ENCODE measurements at places on chromosomes 4 and X.

- DNase-seq: no peak
Observed at GRCh38 chr4:146453181-146453807, 68.4 kb downstream of the SLC10A7 start.

DNA sequence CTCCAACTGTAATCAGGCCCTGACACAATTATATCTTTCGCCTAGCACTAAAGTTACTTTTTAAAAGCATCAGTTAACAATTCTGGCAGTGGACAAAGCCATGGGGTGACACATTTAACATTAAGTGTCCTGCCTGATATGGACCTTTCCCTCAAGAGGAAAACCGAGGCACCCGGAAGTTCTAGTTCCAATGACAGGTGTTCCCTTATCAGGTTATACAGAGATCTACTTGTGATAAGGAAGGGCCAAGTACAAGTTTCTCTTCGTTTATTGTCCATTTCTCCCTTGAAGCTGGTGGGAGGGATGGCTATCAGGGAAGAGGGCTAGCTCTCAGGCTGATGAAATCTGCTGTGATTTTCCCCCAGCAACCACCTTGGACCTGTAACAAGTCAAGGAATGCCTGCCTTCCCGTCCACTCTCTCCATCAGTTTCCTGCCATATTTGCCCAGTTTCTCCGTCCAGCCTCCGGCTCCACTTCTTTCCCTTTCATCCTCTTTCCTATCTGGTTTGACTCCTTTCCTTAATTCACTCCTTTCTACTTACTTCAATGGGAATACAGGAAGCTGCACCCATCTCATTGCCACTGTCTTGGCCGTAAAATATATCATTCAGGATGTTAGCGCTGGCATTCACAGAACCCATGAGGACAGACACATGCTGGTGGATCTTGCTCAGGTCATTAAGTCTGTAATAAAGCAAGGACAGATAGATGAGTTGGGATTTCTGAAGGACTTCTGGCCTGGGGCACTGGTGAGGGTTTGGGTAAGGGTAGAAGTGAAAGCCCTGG, 95.0 kb downstream of the DGKK start:
- DNase-seq: no peak

- DNase-seq: no peak
Observed at GRCh38 chr4:131052646-131053045, 1956.7 kb downstream of the C4orf33 start.

DNA sequence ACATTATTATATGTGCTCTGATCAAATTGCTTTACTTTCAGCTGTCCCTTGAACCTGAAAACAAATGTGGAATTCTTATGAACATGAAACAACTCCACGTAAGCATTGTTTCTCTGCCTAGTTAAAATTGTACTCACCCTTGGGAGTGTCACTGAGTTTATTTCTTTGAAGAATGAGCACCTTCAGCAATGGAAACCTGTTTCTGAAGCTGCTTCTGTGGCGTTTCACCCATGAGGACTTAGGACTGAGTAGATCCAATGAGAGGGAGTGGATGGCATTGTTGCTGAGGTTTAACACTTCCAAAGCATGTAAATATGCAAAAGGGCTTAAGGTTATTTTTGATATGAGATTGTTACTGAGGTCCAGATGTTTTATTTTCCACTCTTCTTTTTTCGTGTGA, 3.2 kb downstream of the LRRC66 start:
- no peak for DNase-seq

GRCh38 chr4:148563684-148564083, 121.5 kb upstream of the NR3C2 start:
- DNase-seq: no peak

DNA sequence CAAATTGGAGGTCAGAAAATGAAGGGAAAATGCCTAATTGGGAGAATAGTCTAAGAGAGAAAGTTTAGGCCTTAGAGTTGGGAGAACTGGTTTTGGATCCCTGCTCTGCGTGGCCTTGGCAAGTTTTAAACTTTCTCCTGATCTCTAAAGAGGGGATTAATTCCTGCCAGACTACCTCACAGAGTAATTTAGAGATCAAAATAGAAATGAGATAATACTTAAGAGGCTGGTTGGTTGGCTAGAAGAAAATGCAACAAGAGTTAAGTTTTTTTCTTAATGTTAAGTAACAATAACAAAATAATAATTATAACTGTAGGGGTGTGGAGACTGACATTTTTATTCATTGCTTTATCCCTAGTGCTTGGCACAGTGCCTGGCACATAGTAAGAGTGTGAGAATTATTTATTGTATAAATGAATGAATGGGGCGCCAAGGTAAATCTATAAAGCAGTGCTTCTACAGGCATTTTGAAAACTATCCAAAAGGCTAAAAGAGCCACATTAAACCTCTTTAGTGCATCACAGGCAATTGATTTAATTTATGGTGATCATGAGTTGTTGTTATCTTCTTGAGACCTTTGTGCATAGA, 160.5 kb downstream of the RASL11B start:
- no peak for DNase-seq

DNA sequence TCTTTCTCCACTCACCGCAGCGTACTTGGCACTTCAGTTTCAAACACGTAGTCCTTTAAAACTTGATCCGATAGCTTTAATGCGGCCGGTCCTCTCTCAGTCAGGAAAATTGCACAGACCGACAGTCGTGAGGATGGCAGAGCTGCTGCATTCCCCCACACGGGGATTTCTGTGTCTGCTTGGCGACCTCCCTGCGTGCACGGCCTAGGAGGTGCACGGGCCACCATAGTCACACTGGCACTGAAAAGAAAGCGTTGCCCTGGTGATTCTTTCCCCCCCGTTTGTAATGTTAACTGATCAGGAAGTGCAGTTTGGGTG, 10.3 kb downstream of the AKAP17A start:
- DNase-seq: no peak

- no peak for DNase-seq
Observed at GRCh38 chr4:150938873-150939499, 76.1 kb downstream of the LRBA start.

DNA sequence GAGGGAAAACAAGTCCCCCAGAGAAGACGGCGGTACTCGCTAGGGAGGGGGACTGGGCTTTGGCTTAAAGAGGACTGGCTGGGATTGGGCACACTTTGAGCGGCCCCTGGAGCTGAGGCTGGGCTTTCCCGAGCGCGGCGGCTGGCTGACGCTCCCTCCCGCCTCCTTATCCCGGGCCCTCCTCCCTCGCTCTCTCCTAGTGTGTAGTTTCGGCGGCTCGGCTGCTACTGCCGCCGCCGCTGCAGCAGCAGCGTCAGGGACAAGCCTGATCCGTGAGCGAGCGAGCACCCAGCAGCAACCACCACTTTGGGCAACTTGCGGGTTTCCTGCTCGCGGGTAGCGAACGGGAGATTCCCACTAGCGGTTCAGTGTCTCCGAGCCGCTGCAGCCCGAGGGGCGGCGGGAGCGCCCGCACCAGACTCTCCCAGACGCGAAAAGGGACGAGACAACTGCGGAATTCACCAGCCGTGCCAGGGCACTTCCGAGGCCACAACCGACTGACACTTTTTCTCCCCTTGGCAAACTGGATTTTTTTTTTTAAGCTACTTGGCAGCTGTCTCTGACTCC, 632 bp upstream of the PCDH7 start:
- DNase-seq: no peak

- no peak for DNase-seq
Observed at GRCh38 chr4:2412534-2412884, 5.9 kb downstream of the ZFYVE28 start.

- no peak for DNase-seq
Observed at GRCh38 chrX:5220421-5220820, 1008.2 kb downstream of the NLGN4X start.

- DNase-seq: no peak
Observed at GRCh38 chrX:120311727-120312063, 434 bp upstream of the TMEM255A start.

DNA sequence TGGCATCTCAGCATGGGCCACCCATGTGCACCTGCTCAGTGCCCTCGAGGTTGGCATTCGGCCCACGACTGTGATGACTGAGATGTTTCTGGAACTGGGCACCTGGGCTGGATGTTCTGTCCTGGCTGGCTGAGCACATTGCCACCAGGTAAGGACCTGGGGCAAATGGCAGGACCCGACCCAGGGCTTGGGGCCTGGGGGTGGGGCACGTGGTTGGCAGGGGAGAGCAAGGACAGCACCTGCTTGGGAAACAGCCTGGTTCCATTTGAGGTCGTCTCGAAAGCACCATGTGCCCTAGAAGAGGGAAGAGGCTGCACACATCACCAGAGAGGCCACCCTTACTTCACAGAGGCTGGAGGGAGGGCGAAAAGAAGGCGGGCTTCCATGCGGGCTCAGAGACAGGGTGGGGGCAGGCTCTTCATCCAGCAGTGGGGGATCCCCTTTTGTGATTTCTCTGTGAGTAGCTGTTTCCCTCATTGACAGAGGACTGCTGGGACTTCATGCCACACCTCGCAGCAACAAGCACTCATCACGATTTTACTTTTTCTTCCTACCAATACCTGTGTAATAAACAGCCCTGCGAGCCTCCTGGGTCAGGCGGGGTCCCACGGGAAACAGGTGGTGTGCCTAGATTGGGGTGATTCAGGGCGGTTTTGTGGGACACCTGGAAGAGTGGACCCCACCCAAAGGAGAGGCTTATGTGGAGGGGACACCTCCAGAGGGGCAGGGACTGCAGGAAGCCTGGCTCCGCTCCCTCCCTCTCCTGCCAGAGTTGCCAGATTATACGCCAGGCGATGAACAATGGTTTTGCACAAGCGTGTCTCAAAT, 12.0 kb downstream of the TMEM187 start:
- no peak for DNase-seq

DNA sequence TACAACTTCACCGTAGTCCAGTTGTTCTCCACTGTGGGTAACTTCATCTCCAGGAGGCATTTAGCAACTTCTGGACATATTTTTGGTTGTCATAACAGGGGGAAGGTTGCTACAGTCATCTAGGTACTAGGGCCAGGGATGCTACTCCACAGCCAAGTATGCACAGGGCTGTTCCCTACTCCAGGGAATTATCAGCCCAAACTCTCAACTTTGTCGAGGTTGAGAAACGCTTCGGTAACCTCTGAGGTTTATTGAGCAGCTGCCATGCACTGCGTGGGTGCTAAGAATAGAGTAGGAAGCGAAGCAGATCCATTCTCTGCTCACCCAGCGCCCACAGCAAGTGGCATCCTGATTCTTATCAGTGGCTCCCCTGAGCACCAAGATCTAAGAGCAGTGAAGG, 8.2 kb downstream of the FGFBP1 start:
- DNase-seq: no peak

DNA sequence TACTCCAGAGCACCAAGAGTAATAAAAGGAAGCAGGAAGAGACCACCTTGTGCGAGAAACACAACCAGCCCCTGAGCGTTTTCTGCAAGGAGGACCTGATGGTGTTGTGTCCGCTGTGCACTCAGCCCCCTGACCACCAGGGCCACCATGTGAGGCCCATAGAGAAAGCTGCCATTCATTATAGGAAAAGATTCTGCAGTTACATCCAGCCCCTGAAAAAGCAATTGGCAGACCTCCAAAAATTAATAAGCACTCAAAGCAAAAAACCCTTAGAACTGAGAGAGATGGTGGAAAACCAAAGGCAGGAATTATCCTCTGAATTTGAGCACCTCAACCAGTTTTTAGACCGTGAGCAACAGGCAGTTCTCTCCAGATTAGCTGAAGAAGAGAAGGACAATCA, 5.7 kb downstream of the TRIM75 start:
- no peak for DNase-seq

DNA sequence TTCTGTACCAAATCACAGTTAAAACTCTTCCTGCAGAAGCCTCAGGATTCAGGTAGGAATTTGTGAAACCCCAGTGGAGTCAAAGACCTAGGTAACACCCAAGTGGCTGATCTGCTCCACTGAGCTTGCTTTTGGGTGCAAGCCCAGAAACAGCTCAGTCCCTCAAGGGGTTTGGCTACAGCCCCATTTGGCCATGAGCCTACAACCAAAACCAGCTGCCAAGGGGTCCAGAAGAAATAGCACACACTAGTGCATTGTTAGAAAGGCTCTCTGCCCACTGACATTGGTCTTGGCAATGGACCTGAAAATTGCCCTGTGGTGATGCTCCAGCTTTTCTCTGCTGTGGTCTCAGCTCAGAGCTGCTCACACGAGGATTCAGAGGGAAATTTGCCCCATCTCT, 577.4 kb upstream of the INTU start:
- no peak for DNase-seq

DNA sequence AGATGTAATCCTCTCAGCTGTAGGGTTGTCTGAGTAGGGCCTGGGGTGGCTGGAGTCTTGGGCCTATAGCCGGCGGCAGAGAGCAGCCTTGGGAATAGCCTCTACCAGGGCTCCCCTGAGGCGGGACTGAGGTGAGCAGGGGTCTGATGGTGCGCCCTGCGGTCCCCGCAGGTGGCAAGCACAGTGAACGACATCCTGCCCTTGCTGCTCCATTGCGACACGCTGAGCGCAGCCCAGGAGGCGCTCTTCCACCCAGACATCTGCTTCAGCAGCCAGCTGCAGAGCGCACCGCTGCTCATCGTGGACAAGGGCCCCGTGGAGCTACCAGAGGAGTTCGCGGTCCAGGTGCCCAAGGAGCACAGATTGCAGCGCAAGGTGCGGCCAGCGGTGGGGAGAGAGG, 317.0 kb downstream of the ADGRL3 start:
- no peak for DNase-seq
